ENCODE measurements at places on chromosomes 7 and 10.

DNA sequence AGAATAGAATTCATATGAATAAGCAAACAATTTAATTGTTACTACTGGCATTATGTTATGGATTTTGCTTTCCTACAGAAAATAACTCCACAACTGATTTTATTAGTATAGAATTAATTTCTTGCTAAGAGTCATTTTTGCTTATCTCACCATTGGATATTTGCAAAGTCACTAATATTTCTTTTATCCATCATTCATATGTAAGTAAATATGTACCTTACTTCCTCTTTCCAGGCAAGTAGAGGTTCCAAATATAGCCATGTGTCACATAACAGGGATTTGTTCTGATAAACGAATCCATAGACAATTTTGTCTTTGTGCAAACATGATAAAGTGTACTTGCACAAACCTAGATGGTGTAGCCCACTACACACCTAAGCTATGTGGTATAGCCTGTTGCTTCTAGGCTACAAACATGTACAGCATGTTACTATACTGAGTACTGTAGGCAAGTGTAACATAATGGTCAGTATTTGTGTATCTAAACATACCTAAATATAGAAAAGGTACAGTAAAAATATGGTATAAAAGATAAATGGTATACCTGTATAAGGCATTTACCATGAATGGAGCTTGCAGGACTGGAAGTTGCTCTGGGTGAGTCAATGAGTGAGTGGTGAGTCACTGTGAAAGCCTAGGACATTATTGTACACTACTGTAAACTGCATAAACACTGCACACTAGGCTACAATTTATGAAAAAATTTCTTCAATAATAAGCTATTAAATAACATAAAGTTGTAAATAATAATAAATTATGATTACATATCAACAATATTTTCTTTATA lies 18.3 kb downstream of the KLLN start:
- DNase-seq: no peak

GRCh38 chr7:127322351-127322750 lies 69.6 kb upstream of the GRM8 start:
- DNase-seq: no peak

- DNase-seq: no peak
These were observed 412.6 kb downstream of the GFRA1 start for GRCh38 chr10:115860182-115861107.

GRCh38 chr10:99870123-99870730 lies 87.8 kb downstream of the ABCC2 start:
- no peak for DNase-seq

- no peak for DNase-seq
These were observed 109.5 kb downstream of the UNCX start for GRCh38 chr7:1342090-1342640.

DNA sequence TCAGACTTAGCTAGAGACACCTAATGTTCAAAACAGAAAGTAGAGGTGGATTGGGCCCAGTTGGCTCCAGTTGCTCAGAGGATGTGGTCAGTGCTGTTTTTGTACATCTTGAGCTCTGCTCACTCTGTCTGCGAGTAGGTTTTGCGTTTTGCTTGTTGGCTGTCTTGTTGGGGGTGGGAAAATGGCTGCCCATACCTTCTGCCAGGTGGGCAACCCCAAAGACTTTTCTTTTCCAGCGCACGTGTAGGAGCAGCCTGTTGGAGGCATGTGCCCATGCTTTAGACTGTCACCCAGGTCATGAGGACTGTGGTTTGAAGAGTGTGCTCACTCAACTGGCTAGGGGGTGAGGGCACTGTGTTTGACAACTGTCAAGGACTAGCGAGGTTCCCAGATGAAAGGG lies 73.9 kb downstream of the KAT6B start:
- DNase-seq: no peak

DNA sequence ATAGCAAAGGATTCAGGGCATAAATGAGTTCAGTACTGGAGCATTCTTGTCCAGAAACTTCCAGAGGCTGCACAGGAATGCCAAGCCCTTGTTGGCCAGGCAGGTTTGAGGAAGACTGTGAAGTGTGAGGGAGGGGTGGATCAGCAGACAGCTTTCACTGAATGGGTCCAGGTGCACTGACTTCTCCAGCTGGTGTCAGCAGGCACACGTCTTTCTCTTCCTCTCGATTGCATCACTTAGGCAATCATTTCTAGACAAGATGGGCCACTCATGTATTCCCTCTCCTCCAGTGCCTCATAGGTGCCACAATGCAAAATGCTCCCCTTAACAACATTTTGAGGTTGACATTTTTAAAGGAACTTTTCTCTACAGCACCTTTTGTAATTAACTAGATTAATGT lies 15.6 kb upstream of the PLEKHS1 start:
- no peak for DNase-seq

- DNase-seq: no peak
These were observed 41.2 kb upstream of the COBL start for GRCh38 chr7:51357821-51358220.

DNA sequence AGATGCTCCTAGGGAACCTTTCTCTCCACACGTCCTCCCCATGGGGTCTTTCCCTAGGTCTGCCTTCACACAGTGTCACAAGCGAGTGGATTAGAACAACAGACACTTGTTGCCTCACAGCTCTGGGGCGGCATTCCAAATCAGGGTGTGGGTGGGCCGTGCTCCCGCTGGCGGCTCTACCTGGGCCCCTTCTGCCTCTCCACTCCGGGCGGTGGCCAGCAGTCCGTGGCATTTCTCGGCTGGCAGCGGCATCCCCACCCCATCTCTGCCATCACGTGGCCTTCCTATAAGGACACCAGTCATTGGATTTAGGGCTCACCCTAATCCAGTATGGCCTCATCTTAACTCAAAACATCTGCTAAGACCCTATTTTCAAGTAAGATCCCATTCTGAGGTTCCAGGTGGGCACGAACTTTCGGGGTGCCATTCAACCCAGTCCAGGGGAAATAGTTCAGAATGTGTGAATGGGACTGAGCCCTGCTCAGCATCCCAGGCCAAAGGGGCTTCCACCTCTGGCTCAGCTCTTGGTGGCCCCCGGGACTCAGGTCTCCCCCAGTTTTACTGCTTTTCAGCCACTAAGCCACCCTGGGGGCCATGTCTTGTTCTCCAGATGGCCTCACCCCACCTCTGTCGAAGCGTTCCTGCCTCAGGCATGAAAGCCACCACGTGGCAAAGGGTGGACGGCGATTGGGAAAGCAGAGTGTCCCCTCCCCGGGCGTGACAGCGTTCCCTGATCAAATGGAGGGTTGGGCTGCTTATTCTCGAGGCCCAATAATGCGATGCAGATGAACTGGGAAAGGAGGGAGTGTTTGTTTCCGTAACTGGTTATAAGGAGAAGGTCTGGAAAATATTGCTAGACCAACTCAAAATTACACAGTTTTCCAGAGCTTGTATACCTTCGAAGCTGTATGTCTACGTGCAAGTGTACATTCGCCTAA lies 350.0 kb downstream of the GLRX3 start:
- no peak for DNase-seq

Measured in activated naive CD8-positive, alpha-beta T cell treated with anti-CD3 and anti-CD28 coated beads, Interleukin-2, amount 50 U/mL, for 16 hours (primary cell).